ENCODE measurements at places on chromosomes 12 and 14.

DNA sequence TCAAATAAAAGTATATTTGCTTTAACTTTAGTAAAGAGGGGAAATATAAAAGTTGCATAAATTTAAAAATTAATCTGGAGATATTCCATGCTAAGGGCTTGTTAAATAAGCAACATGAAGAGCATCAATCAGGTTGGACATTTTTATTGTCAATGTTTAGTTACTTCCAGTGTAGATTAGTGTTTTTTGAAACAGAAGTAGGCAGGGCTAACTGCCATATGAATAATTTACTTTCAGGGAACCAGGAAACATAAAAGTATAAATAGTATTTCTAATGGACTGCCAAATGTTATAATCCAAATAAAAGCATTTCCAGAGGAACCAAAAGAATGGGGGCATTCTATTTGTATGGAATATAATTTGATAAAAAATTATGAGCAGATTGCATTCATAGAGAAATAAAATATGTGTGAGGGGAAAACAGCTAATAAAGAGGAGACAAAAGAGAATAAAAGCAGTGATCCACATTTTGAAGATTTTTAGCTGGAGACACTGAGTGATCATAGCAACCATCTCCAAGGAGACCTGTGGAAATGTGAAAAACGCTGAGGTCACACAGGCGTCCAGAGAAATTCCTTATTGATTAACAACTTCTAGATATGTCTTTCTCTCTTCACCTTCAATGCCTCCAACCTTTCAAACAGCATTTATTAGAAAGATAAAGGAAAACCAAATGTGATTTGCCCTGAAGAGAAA, 70.8 kb downstream of the SRGAP1 start:
- no peak for DNase-seq

DNA sequence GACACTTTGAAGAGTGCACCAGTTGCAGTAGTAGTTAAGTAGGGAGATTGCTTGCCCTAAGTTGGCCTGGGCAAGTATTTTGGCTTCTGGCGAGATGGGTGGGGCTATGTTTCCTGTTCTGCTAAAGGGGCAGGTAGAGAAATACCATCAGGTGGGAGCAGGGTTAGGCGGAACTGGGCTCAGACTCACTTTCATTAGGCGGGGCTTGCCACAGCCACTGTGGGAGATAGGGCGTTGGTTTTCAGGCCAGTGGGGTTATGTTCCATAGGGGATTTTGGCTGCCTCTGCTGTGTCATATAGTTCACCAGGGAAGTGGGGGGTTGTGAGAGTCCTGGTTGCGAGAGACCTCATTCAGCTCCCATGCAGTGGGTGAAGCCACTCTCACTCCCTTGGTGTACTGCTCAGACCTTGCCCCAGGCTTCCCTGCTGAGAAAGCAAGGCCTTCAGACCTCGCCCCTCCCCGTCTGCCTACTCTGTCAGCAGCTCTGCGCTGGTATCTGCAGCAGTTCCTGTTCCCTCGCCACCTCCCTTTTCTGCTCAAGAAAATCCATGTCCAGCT, 43.3 kb downstream of the AEBP2 start:
- no peak for DNase-seq

DNA sequence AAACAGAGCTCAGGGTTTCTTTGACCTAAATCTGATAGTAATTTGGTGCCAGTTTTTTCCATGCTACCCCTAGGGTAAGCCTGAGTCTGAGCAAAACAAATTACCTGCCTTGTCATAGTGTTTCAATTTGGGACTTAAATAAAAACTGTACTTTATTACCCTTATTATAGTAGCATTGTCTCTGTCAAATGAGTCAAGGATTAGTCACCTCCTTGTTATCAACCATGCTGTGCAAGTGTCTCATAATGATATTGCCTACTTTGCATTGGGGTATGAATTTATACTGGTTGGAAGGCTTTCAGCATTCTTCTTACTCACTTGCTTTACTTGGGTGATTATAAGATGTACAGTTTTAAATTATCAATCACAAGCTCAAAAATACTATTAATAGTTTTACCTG, 380.0 kb downstream of the LRFN5 start:
- no peak for DNase-seq

- no peak for DNase-seq
These were observed 22.4 kb downstream of the EIF2B2 start for GRCh38 chr14:75025082-75025481.

- no peak for DNase-seq
These were observed 996.8 kb upstream of the TMEM132C start for GRCh38 chr12:127270193-127270592.

DNA sequence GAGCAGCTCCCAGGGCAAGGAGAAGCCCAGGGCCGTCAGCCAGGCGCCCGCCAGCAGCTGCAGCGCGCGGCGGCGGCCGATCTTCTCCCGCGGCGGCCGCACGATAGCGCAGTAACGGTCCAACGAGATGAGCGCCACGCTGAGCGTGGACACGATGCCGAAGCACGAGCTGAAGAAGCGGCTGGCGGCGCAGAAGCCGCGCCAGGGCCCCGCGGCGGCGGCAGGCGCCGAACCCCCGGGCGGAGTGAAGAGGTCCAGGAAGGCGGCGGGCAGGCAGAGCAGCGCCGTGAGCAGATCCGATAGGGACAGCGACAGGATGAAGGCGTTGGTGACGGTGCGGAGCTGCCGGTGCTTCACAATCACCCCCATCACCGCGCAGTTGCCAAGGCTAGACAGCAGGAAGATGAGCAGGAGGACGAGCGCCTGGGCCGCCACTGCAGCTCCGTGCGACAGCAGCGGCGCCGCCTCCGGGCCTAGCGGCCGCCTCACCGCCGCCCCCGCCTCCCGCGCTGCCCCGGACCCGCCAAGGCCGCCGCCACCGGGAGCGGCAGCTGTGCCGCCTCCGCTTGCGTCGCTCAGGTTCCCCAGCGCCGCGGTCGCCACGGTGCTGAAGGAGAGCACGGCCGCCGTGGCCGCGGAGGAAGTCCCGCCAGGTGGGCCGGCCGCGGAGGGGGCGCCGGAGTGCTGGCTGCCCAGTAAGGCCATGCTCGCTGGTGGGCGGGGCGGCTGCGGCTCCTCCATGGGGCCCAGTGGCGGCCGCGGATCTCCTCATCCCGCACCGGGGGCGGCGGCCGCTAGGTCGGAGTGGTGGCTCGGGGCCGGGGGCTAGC, 479 bp downstream of the GPR135 start:
- peak; percentile 10 for DNase-seq

GRCh38 chr12:109581856-109582255, 8.3 kb downstream of the MVK start:
- DNase-seq = no peak

GRCh38 chr14:55927028-55927427, 191.2 kb upstream of the PELI2 start:
- DNase-seq = no peak

- no peak for DNase-seq
These were observed 211.5 kb downstream of the PHLDA1 start for GRCh38 chr12:75820071-75820470.

DNA sequence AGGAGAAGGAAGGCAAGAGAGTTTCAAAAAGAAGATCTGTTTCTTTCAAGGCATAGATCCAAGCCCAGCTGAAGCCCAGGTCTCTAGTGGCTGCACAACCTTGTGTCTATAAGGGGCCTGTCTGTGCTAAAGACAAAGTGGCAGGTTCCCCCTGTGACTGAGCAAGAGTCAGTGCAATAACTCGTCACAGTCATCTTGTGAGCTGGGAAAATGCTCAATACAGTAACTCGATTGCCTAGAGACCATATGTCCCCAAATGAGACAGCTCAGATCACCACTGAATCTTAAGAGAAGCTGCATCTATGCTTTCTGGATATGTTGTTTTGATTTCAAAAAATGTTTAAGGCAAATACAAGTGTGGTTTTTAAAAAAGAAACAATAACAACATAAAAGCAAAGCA, 24.2 kb downstream of the ST8SIA1 start:
- DNase-seq = no peak

GRCh38 chr12:80766210-80766609, 49.5 kb downstream of the MYF5 start:
- no peak for DNase-seq

DNA sequence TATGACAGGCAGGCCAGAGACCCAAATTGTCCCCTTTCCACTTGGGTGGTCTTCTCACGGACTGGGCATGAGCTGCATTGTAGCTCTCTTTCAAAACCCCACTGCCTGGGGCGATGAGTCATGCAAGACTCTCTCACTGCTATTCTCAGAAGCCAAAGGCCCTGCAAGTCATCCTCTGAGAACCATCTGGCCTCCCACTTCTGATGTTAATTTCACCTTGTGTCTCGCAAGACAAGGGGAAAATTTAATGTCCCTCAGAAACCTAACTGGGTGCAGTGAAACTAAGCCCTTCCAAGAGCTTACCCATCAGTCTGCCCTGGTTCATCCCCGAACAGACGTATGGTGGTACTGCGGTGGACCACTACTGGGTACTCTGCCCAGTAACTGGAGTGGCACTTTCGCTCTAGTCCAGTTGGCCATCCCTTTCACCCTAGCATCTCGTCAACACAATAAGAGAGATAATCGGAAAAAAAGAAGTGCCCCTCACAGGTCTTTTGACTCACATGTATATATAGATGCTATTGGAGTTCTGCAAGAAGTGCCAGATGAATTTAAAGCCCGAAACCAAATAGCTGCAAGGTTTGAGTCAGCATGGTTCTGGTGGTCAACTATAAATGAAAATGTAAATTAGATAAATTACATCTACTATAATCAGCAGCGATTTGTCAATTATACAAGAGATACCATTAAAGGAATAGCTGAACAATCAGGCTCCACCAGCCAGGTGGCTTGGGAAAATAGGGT, 31.3 kb upstream of the LALBA start:
- DNase-seq = no peak

DNA sequence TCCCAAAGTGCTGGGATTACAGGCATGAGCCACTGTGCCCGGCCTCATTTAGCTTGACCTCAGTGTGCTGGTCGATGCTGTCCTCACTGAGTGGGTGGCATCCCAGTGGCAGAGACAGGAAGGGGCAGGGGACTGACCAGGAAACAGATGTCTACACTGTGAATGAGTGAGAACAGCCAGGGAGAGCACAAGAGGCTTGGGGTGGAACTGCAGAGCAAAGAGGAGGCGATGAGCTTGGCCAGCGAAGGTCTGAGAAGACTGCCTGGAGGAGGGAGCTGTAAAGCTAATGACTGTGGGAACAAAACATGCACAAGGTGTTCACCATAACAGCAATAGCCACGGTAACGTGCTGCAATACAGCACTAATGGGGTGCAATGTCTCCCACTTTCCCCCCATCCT, 57.2 kb upstream of the BEGAIN start:
- no peak for DNase-seq

- DNase-seq = no peak
These were observed 344 bp downstream of the LPAR5 start for GRCh38 chr12:6635375-6635855.

DNA sequence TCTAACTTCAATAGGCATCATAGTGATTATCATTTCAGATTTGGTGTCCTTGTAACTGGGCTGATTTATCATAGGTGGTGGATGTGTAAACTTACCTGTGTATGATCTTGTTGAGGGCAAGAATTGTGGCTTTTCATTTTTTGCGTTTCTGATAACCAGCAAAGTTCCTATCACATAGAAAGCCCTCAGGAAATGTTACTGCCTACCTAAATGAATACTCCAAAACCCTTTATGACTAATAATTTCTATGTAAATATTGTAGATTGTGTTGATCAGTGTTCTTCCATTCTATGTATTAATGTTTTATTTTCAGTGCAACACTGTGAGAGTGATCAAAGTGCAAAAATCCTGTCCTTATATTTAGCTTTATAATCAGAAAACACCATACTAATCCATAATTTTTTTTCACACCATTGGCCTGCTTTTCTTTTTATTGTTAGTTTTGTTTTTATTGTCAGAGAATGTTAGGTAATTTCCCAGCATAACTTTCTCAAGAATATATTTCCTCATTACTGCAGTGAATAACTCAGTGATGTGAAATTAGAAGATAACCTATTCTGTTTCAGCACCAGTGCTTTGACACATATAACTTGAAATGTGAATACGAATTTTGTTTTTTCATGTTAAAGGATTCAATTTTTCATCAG, 94.1 kb downstream of the GPHN start:
- no peak for DNase-seq

- no peak for DNase-seq
These were observed 178.3 kb downstream of the PRKD1 start for GRCh38 chr14:29749327-29749726.

DNA sequence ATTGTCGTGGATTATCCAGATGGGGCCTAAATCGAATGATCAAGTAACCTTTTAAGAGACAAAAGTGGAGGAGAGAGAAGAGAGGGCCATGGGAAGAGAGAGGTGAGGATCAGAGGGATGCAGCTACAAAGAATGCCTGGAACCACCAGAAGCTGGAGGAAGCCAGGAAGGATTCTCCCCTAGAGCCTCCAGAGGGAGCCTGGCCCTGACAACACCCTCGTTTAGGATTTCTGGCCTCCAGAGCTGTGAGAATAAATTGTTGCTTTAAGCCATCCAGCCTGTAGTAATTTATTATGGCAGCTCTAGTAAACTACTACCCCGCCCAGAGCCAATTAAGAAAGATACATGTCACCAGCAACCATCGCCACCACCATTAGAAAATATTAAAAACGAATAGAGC, 46.2 kb upstream of the GSC start:
- DNase-seq = no peak

GRCh38 chr14:85482552-85482951, 47.4 kb upstream of the FLRT2 start:
- no peak for DNase-seq

DNA sequence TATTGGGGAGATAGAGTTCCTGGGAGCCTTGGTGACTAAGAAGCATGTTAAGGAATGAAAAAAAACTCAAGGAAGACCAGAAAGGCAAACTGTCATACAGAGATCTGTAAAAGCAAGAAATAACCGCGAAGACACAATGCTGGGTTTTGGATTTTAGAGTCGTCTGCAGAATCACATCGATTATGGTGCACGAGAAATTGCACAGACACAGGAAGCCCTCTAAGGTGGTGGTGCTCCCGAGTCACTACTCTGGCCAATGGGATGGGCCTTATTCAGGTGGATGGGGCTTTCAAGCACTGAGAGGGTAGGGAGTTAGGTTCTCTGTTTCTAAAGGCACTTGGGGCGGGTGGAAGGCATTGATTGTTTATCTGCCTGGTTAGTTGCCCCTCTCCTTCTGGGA, 10.3 kb upstream of the FLVCR2 start:
- DNase-seq = no peak

GRCh38 chr14:54901380-54902142, 1.1 kb downstream of the GCH1 start:
- no peak for DNase-seq

DNA sequence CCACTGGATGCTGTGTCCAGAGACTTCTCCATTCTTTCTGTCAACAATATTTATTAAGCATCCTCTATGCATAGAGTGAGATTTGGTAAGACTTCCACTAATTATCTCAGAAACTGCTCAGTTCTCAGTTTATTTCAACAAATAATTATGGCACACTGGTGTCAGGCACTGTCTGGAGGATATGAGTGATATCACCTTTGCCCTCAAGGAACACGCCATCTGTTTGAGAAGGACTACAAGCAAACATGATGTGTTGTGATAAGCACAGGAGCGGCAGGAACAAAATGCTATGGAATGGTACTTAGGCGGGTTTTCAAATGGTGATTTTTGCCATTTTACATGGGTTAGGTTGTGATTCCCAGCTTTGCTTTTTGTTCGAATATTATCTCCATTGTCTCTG, 229.2 kb downstream of the DPF3 start:
- DNase-seq = no peak
